ENCODE measurements at places on chromosomes 4 and X.
A peak's percentile ranks its signal among the peaks of the same experiment; 100 is the strongest.

- DNase-seq, result peak; percentile 40
Observed at GRCh38 chrX:135295238-135295943, 13.9 kb upstream of the ETDC start.

DNA sequence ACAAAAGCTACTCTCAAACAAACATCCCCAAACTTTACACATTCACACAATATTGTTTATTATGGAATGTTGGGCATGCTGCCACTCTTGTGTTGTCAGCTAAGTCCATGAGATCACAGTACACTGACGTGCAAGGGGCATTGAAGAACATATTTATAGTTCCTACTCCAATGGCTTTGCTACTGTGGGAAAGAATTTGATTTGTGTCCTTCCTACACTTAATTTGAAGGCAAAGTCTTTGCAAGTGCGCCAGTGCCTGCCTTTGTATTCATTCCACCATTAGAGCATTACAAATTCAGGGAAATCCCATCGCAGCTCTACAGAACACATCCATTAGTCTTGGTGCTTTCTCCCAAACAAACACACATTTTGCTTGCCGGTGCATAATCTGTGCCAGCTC lies 45.4 kb upstream of the FTHL17 start:
- DNase-seq, result no peak

GRCh38 chr4:123315617-123316016 lies 81.0 kb upstream of the SPRY1 start:
- no peak for DNase-seq

- DNase-seq, result no peak
Observed at GRCh38 chr4:102692474-102692873, 68.3 kb downstream of the MANBA start.

GRCh38 chr4:165328708-165329107 lies 1.2 kb downstream of the MSMO1 start:
- no peak for DNase-seq

DNA sequence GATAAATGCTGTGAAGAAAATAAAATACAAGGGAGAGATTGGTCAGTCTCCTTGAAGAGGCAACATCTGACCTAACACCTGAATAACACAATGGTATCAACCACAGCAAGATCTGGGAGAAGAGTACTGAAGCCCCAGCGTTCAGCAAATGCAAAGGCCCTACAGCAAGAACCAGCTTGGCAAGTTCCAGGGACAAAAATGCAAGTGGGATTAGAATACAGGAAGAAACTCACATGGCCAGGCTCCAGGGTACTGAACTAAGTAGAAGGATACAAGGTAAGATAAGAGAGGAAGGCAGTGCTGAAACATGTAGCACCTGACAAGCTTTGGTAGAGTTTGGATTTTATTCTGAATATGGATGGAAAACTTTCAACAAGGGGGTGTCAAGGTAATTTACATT lies 3.6 kb downstream of the SMIM14 start:
- DNase-seq, result no peak

All from germinal center (tissue), 1 donor.